ENCODE measurements at places on chromosomes 3 and 15. TPM values are rescaled to one million over a fixed set of nuclear protein-coding genes. Genes with fewer than 3 reads are reported as not detected.

DNA sequence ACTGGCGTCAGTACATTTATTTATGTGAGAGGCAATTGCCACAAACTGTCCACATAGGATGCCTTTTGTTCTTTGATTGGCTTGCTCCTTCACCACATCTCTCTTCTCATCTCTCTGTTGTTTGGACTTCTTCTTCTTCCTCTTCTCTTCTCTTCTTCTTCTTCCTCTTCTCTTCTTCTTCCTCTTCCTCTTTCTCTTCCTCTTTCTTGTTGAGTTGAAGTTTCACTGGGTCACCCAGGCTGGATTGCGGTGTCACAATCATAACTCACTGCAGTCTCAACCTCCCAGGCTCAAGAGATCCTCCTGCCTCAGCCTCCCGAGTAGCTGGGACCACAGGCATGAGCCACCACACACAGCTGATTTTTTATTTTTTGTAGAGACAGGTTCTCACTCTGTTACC lies 67.7 kb upstream of the GSK3B start:
- no peak for DNase-seq

DNA sequence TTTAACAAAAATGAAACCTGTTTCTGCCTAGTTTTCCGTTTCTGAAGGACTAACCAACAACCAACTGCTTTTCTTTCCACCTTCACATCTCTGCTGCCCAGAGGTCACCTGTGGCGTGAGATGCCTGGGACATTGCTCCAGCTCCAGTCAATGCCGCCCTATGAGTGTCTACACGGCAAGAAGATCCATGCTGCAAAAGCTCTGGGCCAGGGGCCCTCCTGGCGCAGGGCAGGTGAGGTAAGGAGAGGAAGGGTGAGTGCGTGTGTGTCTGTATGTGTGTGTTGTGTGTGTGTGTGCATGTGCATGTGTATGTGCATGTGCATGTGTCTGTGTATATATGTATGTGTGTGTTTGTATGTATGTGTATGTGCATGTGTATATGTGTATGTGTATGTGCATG lies 131.4 kb downstream of the NSMCE3 start:
- no peak for DNase-seq

GRCh38 chr15:68192804-68193486 lies 12.2 kb downstream of the CALML4 start:
- DNase-seq: no peak

- DNase-seq: no peak
Measured at GRCh38 chr15:70049701-70050301, 47.9 kb downstream of the TLE3 start.

- DNase-seq: no peak
Measured at GRCh38 chr15:51714911-51715310, 22.5 kb downstream of the LYSMD2 start.

GRCh38 chr3:17027318-17027717 lies 142.6 kb downstream of the PLCL2 start:
- no peak for DNase-seq

The CTXN2 gene
- total RNA-seq: not detected

- DNase-seq: no peak
Measured at GRCh38 chr15:85403745-85404144, 23.3 kb downstream of the AKAP13 start.

The FETUB gene
- total RNA-seq: 0.07 TPM
